Cerebellum (tissue), 4 donors: ENCODE measurements at places on chromosomes 6 and 20. TPM values are rescaled to one million over a fixed set of nuclear protein-coding genes. Genes with fewer than 3 reads are reported as not detected.

DNA sequence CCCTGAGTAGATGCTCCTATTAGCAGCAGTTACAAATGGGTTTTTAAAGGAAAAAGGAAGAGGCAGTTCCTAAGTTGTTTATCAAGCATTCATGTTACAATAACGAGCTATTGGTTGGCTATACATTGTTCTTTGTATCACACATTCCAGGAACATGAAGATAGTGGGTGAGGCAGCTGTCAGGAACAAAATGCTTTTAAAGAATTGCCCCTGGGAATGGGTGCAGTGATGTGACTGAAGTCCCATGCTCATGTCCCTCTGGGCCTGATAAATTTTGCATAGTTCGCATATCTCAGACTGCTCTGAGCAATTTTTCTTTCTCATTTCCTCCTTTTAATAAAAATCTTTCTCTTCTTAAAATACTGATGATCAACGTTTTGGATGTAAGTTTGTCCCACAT, 3.7 kb downstream of the ENPP1 start:
- no peak for DNase-seq

GRCh38 chr20:6882561-6883291, 115.2 kb downstream of the BMP2 start:
- DNase-seq = no peak

GRCh38 chr20:51736947-51737346, 31.2 kb downstream of the ATP9A start:
- DNase-seq = no peak

GRCh38 chr6:31462026-31462963, 35.6 kb upstream of the MICB start:
- no peak for DNase-seq

DNA sequence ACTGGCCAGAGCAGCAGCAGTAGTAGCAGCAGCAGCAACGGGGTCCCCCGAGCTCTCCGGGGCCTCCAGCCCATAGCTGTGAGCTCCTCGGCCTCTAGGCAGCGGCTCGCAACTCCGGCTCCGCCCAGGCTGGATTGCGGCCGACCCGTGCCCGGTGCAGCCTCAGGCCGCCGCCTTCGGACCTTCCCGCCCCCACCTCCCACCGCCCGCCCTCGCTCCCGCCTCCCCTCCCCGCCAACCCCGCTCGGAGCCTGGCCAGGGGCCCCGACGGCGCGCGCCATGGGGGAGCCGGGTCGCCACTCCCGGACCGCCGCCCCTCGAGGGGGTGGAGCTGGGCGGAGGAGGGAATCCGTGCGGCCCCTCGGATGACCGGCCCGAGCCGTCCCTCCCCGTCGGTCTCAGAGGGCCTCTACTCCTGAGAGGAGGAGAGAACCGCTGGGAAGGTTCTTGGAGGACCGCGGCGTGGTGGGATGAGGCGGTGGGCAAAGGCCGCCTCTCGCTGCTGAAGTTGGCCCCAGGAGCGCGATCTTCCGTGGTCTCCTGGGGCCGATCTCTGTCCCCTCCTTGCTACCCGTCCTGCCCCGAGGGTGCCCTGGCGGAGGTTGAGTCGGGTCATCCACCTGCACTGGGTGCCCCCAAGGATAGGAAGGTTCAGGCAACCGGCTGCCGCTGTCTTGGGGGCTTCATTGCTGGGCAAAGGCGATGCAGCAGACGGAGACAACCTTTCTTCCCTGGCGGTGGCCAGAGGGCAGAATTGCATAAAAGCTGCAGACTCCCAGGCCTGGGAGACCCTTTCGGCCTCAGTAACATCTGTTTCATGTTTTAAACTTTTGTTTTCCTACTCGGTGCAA, at the start of gene ADAM33:
Gene ADAM33, minus strand, starts transcription at position 80 of the 851 bp plus-strand sequence. Its CDS starts 6 bp downstream, at position 74.
- DNase-seq = no peak

- no peak for DNase-seq
These were observed 184.3 kb downstream of the NFATC2 start for GRCh38 chr20:51358032-51358724.

- DNase-seq = no peak
These were observed 165.4 kb upstream of the CHD6 start for GRCh38 chr20:41783423-41784208.

DNA sequence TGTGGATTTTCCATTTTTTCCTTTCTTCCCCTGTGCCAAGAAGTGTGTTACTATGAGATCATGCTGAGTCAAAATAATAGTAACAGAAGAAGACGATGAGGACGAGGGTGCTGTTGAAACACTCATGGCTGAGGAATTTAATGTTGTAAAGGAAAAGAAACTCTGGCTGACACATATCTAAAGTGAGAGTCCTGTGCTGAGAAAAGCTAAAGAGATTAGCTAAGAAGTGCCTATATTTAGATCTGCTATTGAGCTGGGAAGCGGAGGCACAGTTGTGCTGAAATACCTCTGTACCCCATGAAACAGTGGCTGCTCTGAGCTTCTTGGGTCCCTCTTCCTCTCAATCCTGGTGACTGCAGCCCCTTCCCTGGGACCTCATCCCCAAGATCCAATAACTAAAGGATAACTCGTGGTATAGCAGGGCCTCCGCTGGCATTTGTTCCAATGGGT, 1.1 kb upstream of the SYTL3 start:
- DNase-seq = no peak

DNA sequence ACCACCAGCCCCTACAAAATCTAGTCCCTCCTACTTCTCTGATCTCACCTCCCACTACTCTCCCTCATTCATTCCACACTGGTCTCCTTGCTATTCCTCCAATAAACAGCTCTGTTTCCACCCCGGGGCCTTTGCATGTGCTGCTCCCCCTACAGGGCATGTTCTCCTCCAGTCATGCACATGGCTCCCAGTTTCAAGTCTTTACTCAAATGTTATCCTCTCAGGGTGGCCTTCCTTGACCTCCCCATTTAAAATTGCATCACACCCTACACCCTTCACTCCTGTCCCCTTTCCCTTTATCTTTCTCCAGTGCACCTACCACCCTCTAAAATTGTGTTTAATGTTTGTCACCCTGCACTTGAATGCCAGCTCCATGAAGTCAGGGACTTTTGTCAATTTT, 174.5 kb downstream of the MRPL14 start:
- no peak for DNase-seq

DNA sequence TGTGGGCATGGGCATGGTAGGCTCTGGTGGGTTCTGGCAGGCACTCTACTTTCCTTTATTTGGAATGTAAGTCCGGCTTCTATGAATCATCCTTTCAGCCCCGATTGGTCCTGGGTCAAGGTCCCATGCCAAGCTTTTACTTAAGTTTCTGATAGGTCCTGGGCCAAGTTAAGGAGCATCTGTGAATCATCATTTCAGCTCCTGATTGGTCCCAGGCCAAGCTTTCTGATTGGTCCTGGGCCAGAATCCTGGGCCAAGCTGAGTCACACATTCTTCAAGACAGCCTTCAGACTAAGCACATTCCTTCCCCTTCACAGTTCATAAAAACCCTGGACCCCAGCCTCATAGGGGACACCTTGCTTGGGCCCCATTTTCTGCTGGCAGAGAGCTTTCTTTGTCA, 231.0 kb upstream of the EYS start:
- no peak for DNase-seq

DNA sequence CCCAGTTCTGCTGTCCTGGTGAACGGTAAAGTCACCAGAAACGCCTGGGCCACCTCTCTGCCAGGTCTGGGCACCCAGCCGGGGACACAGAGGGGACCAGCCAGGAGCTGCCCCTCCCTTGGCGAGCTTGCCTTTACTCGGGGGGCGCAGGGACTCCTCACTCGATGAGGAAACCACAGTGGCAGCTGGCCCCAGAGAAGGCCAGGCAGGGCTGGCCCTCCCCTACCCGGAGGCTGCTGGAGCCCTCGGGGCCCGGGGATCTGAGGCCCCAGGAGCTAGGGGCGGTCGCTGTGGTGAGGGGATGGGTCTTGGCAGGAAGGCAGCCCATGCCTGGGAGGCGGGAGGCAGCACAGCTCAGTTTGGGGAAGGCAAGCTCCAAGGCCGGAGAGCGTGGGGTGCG, 80.4 kb upstream of the SLCO4A1 start:
- DNase-seq = no peak

- no peak for DNase-seq
These were observed 28.8 kb upstream of the IL17A start for GRCh38 chr6:52157301-52157941.

GRCh38 chr20:14113416-14113815, 118.1 kb downstream of the MACROD2 start:
- no peak for DNase-seq

GRCh38 chr6:8335896-8336295, 99.4 kb downstream of the SLC35B3 start:
- DNase-seq = no peak

- DNase-seq = no peak
These were observed 9.9 kb downstream of the SDCBP2 start for GRCh38 chr20:1319051-1319450.

GRCh38 chr6:139881728-139882211, 507.3 kb upstream of the CITED2 start:
- peak; percentile 15 for DNase-seq

GRCh38 chr20:52892023-52892422, 80.1 kb upstream of the TSHZ2 start:
- DNase-seq = no peak

DNA sequence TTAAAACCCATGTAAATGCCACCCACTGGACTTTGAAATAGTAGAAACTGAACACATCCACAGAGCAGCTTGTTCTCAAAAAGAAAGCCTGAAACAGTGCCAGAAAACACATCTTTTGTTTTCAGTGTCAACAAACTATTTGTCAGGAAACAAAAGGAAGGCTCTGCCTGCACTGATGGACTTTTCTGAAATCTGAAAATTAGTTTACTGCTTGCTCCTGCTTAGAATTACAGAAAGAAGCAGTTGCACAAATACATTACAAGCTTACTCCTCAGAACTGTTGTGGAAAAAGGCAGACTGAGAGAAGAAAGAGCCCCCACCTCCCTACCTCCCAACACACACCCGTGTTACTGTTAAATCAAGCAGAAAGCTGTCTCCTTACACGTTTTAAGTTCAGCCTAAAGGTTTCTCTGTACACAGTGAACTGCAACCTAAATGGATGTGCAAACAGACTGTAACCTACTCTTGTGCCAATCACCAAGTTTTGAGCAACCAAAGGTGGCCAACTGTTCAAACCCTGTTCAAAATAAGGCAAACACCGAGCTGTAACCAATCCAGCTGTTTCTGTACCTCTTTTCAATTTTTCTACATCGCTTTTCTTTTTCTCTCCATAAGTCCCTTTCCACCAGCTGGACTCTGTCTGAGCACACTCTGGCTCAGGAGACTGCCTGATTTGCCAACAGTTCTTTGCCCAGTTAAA, 43.7 kb downstream of the FRK start:
- no peak for DNase-seq

GRCh38 chr6:122143813-122144601, 255.4 kb upstream of the HSF2 start:
- DNase-seq = peak; percentile 7

- DNase-seq = no peak
These were observed 637.5 kb upstream of the MAN1A1 start for GRCh38 chr6:119986934-119987549.

GRCh38 chr6:145814035-145814500, 527 bp downstream of the FBXO30 start:
- DNase-seq = no peak

GRCh38 chr20:59451066-59451630, 150.7 kb downstream of the EDN3 start:
- no peak for DNase-seq

GRCh38 chr6:80446454-80447045, 340.1 kb downstream of the BCKDHB start:
- no peak for DNase-seq

Gene SLC22A23
- 40.4 TPM for total RNA-seq

Gene GLP1R
- total RNA-seq = 0.82 TPM

Gene CCN6
- not detected for total RNA-seq

Gene PSMB8
- total RNA-seq = 4.0 TPM

Gene SLC22A2
- total RNA-seq = 0.36 TPM

Gene OR12D3
- total RNA-seq = not detected

Gene ABHD12
- total RNA-seq = 26.8 TPM

Gene KCNK5
- total RNA-seq = 0.27 TPM

Gene RIMS4
- total RNA-seq = 25.8 TPM
